Activated CD4-positive, alpha-beta T cell treated with anti-CD3 and anti-CD28 coated beads for 1 hour (primary cell): ENCODE measurements at places on chromosomes 16 and 17.

- no peak for DNase-seq
These were observed 49.4 kb downstream of the MYH10 start for GRCh38 chr17:8580952-8581658.

DNA sequence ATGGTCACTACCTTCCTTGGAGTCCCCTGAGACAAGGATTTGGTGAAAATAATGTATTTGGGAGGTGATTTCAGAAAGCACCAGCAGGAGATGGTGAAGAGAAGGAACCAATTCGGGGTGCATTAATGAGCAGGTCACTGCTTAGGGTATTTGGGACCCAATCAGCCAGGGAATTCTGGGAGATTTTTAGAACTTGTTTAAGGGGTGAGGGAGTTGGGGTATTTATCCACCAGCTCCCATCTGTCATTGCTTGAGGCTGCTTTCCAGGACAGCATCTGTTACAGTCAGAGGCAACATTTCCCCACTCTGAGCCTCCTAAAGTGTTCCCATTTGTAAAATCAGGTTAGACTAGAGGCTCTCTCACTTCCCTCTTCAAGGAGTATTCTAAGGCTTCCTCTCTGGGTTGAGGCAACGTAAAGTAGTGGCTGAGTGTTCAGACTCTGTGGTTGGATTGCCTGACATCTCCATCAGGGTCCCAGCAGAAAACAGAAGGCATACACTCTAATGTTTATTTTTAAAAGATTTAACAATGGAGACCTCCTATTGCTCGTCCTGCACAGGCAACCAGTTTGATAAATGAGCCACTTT, 60.9 kb downstream of the CLEC19A start:
- no peak for DNase-seq

- no peak for DNase-seq
These were observed 19.7 kb downstream of the GOSR2 start for GRCh38 chr17:46942441-46943217.

- no peak for DNase-seq
These were observed 203.1 kb downstream of the MSI2 start for GRCh38 chr17:57459286-57459915.

DNA sequence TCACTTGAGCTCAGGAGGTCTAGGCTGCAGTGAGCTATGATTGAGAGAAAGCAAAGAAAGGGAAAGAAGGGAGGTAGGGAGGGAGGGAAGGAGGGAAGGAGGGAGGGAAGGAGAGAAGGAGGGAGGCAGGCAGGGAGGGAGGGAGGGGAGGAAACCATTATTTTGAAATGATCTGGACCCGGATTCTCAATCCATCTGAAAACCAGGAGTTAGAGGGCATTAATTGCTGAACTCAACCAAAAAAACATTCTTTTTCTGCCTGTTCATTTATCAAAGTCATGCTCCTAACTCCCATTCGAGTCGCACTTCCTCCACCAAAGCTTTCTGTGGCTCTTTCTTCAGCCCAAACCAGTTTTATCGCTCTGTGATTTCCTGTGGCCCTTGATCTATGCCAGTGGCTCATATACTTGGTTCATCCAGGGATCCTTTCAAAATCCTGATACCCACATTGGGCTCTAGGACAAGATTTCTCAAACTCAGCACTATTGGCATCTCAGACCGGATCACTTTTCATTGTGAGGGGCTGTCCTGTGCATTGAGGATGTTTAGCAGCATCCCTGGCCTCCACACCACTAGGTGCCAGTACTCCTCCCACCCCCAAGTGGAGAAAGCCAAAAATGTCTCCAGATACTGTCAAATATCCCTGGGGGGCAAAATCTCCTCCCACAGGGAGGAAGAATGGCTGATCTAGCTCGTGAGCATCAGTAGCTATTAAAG, 38.2 kb downstream of the CMTM4 start:
- no peak for DNase-seq

GRCh38 chr17:35890774-35891155, 10.6 kb upstream of the CCL5 start:
- DNase-seq: no peak

- no peak for DNase-seq
These were observed 135.7 kb downstream of the ZNF423 start for GRCh38 chr16:49720225-49720624.

DNA sequence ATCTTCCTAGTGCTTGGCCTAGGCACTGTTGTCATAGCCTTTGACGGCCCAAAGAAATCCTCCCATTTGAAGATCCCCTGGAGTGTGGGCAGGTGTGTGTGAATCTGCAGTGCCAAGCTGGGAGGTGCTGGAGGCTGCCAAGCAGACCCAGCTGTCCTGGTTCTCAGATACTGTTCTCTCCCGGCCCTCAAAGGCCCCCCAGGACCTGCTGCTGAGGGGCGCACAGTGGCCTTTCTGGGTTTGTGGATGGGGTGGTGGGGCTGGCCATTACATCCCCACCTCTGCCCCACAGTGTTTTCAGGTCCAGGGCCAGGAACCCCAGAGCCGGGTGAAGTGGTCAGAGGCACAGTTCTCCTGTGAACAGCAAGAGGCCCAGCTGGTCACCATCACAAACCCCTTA, 60.5 kb downstream of the MRC2 start:
- no peak for DNase-seq

DNA sequence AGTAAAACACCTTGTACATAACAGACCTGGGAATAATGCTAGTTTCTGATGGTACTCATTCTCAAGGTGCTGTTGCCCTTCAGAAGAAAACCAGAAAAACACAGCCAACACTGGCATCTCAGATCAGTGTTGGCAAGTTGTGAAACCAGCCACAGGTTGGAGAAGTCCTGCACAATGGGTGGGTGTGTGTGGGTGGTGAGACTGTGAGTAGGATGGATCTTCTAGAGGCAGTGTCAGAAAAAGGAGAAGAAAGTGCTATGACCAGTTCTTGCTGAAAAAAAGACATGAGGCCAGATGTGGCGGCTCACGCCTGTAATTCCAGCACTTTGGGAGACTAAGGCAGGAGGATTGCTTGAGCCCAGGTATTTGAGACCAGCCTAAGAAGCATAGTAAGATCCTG, 35.2 kb upstream of the SMIM36 start:
- no peak for DNase-seq

- no peak for DNase-seq
These were observed 322.4 kb downstream of the CBLN1 start for GRCh38 chr16:48959204-48959603.
